ENCODE measurements at places on chromosomes 1 and 21. TPM values are rescaled to one million over a fixed set of nuclear protein-coding genes. Genes with fewer than 3 reads are reported as not detected.
A peak's percentile ranks its signal among the peaks of the same experiment; 100 is the strongest.

GRCh38 chr1:155379180-155379579 is 58.5 kb downstream of the RUSC1 start:
- no peak for DNase-seq

- no peak for DNase-seq
These were observed 1.0 kb upstream of the LRRC38 start for GRCh38 chr1:13514821-13515220.

- peak; percentile 35 for DNase-seq
These were observed 221.3 kb downstream of the MRPL39 start for GRCh38 chr21:25385911-25386474.

- no peak for DNase-seq
These were observed 40.5 kb downstream of the TTC39A start for GRCh38 chr1:51289676-51290488.

- DNase-seq, result no peak
These were observed 45.6 kb upstream of the PGD start for GRCh38 chr1:10353282-10353681.

The TTC22 gene
- polyA plus RNA-seq, result 5.7 TPM

- DNase-seq, result no peak
These were observed 215.9 kb upstream of the L1TD1 start for GRCh38 chr1:61978796-61979195.

The EPHB2 gene
- polyA plus RNA-seq, result 67.9 TPM

- no peak for DNase-seq
These were observed 12.3 kb downstream of the SLC19A1 start for GRCh38 chr21:45529785-45530422.

The XKR8 gene
- polyA plus RNA-seq, result 8.4 TPM

The EPS15 gene
- polyA plus RNA-seq, result 44.4 TPM

- no peak for DNase-seq
These were observed 180.8 kb upstream of the KCNK2 start for GRCh38 chr1:214901718-214902117.

- no peak for DNase-seq
These were observed 57.6 kb upstream of the CRB1 start for GRCh38 chr1:197210426-197210825.

The OR6K3 gene
- polyA plus RNA-seq, result 0.13 TPM

All from left renal pelvis (tissue), 4 donors.